ENCODE measurements at places on chromosomes 2 and 18.

DNA sequence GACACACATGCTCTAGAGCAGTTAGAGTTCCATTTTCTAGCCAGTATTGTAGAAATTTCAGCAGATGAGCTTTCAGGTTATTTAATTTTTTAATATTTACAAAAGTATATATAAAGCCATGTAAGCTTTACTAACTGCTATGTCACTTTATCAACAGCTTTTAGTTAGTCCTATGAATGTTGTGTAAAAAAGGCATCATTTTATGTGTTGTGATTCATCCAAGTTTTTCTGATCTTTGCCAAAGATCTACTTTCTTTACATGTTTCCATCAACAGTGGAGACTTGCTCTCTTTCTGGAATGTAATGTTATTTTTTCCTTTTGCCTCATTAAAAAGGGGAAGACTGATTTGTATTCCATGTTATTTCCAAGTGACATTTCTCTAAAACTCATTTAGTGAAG, 125.2 kb upstream of the TFPI start:
- no peak for DNase-seq

DNA sequence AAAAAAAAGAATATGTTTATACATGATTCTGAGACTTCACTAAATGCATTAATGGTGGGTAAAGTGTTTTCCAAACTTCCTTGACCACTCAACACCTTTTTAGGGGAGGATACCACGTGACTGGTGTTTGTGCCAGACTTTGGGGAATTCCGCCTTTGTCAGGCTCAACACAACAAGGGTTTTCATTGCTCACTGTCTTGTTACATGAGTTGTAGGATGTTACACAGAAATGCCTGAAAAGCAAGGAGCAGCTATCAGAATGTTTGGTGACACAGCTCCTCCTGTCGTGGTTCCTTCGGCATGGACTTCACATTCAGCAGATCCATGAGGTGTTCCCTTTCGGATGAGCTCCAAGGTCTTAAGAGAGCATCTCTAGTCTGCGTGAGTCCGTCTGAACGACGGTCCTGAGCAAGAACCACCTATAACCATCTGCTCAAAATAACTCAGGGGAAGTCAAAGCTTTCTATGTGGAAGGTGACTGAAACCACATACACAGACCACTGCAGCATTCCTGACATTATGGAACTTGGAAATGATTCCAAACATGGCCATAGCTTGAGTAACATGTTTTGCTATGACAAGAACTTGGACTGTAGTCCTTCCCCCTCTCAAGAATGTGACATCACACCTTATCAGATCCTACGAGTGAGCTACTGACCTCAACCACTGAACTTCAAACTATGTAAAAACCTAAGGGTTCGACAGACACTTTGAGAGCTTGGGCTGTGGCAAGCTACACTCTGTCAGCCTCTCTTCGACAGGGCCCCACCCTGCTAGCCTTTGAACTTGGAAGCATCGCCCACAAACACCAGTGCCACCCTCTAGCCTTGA, 57.5 kb downstream of the MCFD2 start:
- DNase-seq: no peak

- no peak for DNase-seq
These were observed 157.6 kb downstream of the FAM210A start for GRCh38 chr18:13568443-13569392.

DNA sequence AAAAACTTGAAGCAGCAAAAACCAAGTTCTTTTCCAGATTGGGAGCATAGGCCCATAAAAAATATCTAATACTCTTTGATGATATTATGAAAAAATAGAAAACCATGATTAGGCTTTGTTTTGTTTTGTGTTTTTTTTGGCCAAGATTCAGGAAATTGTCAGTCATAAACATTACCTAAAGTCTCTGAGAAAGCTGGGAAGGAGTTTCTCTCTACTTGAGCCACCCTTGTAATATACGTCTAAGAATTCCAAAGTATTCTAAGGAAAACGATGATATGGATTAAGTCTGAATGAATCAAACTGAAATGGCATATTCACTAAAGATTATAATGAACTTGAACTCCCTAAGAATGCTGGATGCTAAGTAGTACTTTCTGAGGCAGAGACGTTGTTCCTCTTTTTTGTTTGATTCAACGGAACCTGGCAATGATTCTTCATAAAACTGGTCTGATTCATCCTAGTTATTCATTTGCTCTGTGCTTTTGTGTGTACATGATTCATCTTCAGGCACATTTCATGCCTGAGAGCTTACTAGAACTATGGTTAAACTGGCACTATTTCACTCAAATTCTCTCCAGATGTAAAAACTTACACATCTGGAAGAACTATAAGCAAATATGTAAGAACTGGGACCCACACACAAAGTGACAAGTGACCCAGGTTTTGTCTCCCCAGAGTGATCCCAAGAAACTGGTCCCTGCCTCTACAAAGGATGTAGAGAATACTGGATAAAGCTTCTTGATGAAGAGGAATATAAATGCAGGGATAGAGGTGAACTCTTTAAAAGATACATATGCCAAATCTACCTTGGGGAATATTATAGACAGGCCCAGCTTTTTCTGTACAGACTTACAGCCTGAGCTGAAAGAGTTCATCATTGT, 159.7 kb downstream of the DOCK10 start:
- DNase-seq: no peak

DNA sequence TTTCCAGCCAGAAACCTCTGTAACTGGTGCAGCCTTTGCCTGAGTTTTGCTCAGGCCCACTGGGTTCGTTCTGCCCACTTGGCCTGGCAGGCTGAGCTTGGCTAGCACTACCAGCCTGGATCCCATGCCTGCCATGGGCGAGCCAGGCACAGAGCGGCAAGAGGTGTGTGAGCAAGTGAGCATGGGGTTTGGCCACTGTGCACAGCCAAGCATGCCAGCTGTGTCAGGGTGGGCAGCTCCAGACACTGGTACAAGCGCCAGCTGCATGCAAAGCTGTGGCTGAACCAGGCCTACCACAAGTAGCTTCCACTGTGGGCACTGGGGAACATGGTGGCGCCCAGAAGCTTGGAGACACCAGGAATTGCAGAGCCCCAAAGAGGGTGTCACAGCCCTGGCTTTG, 56.3 kb upstream of the LDAH start:
- no peak for DNase-seq

- no peak for DNase-seq
These were observed 32.6 kb downstream of the ABCA12 start for GRCh38 chr2:215105607-215106354.

DNA sequence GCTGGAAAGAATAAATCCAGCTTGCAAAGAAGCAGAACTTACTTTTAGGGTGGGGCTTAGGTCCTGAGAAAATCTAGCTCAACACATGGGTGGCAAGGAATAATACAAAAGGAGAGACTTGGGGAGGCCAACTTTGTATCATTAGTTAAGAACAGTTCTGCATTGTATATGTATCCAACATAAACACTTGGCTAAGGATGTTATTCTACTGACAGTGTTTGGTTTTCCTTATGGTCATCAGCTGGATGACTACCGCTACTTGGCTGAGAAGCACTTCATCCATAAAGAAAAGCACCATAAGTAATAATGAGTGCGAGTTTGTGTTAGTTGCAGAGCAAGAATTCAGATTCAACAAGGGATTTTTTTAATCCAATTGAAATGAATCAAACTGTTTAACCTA, 614.9 kb downstream of the ARHGAP15 start:
- DNase-seq: no peak

- DNase-seq: no peak
These were observed 93.5 kb downstream of the NFATC1 start for GRCh38 chr18:79489051-79489898.

- DNase-seq: no peak
These were observed 9.1 kb upstream of the PRELID3A start for GRCh38 chr18:12398625-12399024.

DNA sequence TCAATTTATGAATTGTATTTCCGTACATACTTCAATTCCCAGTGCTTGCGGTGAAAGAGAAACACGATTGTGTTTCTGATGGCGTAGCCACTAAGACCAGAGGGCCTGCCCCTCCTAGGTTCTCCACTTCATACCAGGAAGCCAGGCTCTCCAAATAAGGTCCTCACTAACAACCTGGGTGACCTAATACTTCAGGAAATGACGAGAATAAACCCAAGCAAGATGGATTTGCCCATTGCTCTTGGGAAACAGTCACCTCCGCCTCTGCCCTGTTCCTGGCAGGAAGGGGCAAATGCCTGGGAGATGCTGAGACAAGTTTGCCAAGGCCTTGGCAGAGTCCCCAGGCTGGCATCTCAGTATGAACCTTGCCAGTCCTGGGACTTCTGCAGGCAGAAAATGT, 41.8 kb downstream of the TTC32 start:
- no peak for DNase-seq
